Thymus (tissue), 14 donors: ENCODE measurements at places on chromosomes 1 and 21. TPM values are rescaled to one million over a fixed set of nuclear protein-coding genes. Genes with fewer than 3 reads are reported as not detected.

GRCh38 chr1:87644579-87645190 is 316.0 kb downstream of the LMO4 start:
- no peak for DNase-seq

GRCh38 chr21:44706706-44707581 is 4.4 kb downstream of the TSPEAR start:
- DNase-seq, result no peak

DNA sequence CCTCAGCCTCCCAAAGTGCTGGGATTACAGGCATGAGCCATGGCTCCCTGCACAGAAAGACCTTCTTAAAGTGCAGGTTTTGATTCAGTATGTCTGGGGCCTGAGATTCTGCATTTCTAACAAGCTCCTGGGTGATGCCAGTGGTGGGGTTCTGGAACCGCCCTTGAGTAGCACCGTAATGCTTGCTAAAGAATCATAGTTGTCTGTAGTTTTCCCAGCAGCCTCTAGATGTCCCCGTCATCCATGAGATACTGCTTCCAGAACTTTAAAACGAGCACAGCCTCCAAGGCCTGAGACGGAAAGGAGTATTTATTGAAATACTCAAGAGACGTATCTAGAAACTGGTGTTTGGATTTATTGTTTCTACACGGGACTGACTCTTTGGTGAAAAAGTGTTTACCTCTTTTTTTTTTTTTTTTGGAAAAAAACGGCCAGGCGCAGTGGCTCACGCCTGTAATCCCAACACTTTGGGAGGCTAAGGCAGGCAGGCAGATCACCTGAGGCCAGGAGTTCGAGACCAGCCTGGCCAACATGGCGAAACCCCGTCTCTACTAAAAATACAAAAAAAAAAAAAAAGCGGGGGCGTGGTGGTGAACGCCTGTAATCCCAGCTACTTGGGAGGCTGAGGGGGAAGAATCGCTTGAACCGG is 2.6 kb upstream of the TOR3A start:
- peak; percentile 53 for DNase-seq

- no peak for DNase-seq
Measured at GRCh38 chr1:81682490-81682889, 118.2 kb upstream of the ADGRL2 start.

- DNase-seq, result no peak
Measured at GRCh38 chr1:59276439-59276851, 20.4 kb upstream of the FGGY start.

DNA sequence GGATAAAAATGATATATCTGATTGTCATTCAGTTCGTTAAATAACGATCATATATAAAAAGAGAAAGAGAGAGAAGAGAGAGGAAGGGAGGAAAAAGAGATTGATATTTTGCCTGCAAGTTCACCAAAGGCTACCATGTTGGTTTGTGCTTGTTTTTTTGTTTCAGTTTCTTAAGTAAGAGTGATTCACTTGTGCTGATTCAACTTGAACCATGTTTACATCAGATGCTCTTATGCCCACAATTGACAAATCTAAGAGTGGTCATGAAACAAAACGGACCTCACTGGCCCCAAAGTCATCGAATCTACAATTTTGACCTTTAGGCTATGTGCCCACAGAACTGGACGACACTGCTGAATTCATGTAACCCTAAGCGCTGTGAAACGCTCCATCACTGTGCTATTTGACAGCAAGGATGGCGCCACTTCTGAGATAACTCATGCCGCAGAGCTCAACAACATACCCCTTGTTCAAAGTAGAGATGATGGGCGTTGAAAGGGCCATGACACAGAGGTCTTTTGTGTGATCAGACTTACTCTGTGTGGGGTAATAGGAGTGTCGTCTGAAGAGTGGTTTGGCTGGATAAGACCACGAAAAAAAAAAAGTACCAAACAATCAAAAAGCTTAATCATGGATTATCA is 481.4 kb downstream of the SETD4 start:
- DNase-seq, result no peak

DNA sequence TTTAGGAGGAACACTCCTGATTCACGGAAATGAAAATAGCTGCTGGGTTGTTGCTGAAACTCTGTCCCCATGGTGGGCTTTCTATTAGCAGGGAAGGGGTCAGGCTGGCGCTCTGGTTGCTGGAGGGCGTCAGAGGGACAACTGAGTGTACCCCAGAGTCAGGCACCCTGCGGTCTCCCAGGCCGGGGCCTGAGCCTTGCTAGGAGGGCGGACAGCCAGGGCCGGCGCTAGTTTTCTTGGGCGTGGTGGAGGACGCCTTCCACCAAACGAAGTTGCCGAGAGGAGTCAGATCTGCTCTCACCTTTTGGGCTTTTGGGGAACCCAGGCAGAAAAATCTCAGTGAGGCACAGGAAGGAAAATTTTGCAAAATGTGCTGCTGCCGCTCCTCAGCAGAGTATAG is 54.8 kb downstream of the NGF start:
- DNase-seq, result no peak

- DNase-seq, result no peak
Measured at GRCh38 chr1:12279003-12279402, 49.2 kb downstream of the VPS13D start.

DNA sequence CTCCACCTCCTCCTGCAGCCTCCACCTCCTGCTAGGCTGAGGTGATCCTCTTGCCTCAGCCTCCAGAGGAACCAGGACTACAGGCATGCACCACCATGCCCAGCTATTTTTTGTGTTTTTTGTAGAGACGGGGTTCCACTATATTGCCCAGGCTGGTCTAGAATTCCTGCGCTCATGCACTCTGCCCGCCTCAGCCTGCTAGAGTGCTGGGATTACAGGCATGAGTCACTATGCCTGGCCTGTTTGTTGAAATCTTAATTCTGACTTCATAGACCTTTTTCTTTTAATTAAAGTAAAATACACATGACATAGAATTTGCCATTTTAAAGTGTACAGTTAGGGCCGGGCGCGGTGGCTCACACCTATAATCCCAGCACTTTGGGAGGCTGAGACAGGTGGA is 42.7 kb downstream of the FAAP20 start:
- no peak for DNase-seq

GRCh38 chr1:52186449-52186848 is 44.6 kb downstream of the ZFYVE9 start:
- DNase-seq, result no peak

DNA sequence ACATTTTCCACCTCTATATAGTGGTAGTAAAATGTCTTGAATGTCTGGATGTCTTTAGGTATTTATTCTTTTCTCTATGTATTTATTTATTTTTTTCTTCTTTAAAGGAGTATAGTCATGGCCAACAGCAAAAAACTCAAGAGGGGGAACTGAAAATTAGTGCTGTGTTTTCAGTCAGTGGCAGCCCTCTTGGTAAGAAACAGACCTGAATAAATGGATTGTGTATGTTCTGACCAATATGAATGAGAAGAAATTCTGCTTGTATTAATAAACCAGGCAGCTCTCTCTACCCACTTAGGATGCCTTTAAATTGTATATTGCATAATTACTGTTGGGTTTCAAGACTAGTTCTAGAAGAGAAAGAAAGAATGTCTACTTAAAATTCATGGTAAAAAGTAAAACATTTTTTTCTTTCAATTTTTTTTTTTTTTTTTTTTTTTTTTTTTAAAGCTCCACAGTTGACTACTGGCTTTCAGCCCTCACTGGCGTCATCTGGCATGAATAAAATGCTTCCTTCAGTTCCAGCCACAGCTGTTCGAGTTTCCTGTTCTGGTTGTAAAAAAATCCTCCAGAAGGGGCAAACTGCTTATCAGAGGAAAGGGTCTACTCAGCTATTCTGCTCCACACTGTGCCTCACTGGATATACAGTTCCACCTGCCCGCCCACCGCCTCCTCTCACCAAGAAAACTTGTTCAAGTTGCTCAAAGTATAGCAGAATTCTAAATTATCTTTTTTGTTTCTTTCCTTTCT is 101.6 kb downstream of the ZMYM4 start:
- DNase-seq, result peak; percentile 13

GRCh38 chr1:25944986-25945385 is 38.8 kb upstream of the STMN1 start:
- DNase-seq, result no peak

Gene EVA1C
- total RNA-seq, result 5.0 TPM
